Pulmonary artery endothelial cell (primary cell): ENCODE measurements at places on chromosomes 12 and 14.
A peak's percentile ranks its signal among the peaks of the same experiment; 100 is the strongest.

- DNase-seq = no peak
Observed at GRCh38 chr12:30691122-30691879, 4.4 kb downstream of the IPO8 start.

DNA sequence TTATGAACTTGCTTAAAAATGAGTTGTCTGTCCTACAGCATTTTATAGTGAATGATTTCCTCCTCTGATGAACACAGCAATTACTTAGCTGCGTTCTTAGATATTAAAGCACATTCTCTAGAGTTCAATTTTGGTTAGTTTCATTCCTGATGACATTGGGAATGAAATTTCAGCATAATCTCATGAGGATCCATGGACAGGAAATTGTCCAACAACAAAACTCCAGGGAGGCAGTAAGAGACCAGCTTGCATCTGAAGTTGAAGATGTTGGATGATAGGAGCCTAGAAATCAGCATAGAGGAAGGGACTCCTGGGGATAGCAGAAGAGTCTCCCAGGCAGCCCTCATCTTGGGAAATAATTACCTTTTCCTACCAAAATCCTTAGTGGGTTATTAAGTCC, 128.7 kb upstream of the RAP1B start:
- no peak for DNase-seq

GRCh38 chr12:105204916-105205315, 31.1 kb downstream of the APPL2 start:
- DNase-seq = peak; percentile 22

- no peak for DNase-seq
Observed at GRCh38 chr12:26633591-26634210, 199.3 kb downstream of the ITPR2 start.

- DNase-seq = peak; percentile 8
Observed at GRCh38 chr12:54937376-54937775, 47.2 kb downstream of the TESPA1 start.

DNA sequence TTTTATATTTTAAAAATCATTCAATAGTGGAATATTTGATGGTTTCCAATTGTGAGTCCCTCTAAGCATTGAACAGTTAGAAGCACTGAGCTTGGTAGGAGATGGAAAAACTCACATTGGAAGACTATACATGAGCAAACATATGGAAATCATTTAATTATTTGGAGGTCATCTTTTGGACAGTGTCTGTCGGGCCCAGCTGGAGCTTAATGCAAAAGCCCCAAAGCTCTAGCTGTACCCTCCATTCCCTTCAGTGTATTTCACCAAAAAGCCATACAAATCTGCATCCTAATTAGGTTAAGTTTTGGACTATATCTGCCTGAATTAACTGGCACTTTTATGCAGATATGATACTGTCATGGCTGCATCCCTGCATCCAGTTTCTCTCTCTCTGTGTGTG, 365.7 kb downstream of the FLRT2 start:
- DNase-seq = no peak

GRCh38 chr14:104887623-104888488, 22.8 kb downstream of the CEP170B start:
- DNase-seq = no peak

GRCh38 chr12:242496-242895, 20.1 kb downstream of the SLC6A13 start:
- no peak for DNase-seq

GRCh38 chr12:63965936-63966605, 121.6 kb downstream of the SRGAP1 start:
- no peak for DNase-seq

DNA sequence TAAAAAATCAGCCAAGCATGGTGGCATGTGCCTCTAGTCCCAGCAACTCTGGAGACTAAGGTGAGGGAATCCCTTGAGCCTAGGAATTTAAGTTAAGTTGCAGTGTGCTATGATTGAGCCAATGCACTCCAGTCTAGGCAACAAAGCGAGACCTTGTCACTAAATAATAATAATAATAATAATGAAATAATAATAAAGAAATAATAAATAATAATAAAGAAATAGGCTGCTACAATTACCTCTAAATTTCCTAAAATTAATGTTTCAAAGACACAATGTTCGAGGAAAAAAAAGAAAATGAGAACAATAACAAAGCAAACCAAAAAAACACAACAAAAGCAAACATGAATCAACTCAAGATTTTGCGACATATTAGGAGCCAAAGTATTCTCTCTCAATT, 29.7 kb downstream of the RALGAPA1 start:
- no peak for DNase-seq

DNA sequence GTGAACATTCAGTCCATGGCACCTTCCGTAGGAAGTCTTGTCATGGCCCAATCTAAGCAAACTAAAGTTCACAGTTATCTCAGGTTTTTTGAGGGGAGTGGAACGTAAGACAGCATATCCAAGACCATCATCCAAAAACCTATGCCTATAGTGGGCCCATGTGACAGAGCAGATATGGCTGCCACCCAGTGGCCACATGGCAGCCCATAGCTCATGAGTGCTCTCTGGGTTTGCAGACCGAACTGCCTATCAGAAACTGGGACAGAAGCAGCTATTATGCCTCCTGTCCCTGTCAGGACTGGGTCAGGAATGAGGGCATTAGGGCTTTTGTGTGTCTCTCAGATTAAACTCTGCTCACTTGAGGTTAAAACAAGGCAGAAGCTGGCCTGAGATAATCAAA, 503.7 kb downstream of the NRXN3 start:
- DNase-seq = no peak

GRCh38 chr12:128916425-128916824, 63.1 kb downstream of the GLT1D1 start:
- no peak for DNase-seq

- DNase-seq = no peak
Observed at GRCh38 chr12:87338681-87339080, 690.5 kb downstream of the C12orf50 start.

GRCh38 chr12:48946205-48946604, 11.1 kb downstream of the ARF3 start:
- DNase-seq = no peak

GRCh38 chr12:3965046-3965445, 91.8 kb upstream of the PARP11 start:
- DNase-seq = no peak

- DNase-seq = no peak
Observed at GRCh38 chr12:73950507-73950906, 587.1 kb upstream of the ATXN7L3B start.

GRCh38 chr14:85248881-85249635, 280.9 kb upstream of the FLRT2 start:
- no peak for DNase-seq

GRCh38 chr12:14776236-14776961, 26.9 kb downstream of the WBP11 start:
- no peak for DNase-seq

GRCh38 chr12:68325966-68326365, 6.2 kb downstream of the MDM1 start:
- no peak for DNase-seq

DNA sequence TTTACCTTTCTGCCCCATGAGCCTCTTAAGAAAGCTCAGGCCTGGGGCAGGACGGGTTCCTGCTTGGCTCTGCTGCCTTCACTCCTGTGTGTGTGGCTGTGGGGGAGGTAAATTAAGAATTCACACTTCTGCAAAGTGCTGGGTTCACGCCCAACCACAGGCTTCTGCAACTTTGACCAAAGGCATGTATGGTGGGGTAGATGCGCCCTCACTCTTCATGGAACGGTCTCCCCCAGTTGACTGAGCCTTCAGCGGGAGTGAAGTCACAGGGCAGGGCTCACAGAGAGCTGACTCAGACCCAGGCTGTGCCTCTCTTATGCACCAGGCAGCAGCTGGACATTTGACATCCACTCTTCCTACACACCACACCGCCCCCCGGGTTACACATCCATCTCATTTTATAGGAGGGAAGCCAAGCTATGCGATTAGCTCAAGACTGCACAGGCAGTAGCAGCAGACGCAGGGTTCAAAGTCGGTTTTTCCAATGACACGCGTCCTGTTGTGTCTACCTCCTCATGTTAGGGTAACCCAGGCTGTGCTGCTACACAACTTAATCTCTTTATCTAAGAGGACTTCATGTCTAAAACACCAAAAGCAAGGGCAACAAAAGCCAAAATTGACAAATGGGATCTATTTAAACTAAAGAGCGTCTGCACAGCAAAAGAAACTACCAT, 15.4 kb upstream of the BCL11B start:
- DNase-seq = no peak

GRCh38 chr14:51097287-51097686, 2.4 kb upstream of the TRIM9 start:
- DNase-seq = no peak

DNA sequence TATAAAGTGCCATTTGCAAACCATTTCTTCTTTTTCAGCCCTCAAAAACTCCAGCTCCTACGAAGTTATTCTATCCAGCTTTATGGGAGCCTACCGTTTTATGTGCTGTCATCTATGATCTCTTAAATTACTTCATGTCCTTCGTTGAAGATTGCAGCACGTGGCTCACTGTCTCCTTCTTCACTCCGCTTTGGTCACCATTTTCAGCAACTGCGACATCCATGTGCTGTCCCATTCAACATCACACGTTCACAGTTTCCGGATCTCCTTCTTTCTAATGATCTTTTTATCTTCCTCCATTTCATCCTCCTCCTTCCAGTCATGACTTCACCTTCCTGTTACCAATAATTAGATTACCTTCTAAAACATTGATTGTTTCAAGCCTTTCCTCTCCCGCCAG, 143.3 kb upstream of the KRAS start:
- no peak for DNase-seq
